Choroid plexus epithelial cell (primary cell): ENCODE measurements at places on chromosomes 12 and 14.
A peak's percentile ranks its signal among the peaks of the same experiment; 100 is the strongest.

DNA sequence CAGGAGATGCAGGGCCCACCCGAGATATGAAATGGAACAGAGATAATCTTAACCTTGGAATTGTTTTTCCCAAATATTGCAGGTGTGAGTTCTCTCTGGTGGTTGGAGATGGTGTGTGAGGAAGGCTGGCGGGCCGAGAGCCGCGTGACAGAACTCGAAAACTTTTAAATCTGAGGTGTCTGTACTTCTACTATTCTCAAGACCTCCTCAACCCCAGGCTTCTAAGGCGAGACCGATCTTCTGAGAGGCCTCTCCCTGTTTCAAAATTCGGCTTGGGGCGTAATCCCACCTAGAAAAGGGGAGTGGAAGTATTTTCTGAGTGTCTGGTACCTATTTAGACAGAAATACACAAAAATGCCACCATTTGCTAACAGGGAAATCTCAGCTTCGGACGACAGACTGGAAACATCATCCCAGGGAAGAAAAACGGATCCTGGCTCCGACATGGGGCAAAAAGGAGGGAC, 611 bp downstream of the SARNP start:
- peak; percentile 48 for DNase-seq

GRCh38 chr14:74619672-74620131, 7.7 kb upstream of the LTBP2 start:
- DNase-seq = peak; percentile 98

DNA sequence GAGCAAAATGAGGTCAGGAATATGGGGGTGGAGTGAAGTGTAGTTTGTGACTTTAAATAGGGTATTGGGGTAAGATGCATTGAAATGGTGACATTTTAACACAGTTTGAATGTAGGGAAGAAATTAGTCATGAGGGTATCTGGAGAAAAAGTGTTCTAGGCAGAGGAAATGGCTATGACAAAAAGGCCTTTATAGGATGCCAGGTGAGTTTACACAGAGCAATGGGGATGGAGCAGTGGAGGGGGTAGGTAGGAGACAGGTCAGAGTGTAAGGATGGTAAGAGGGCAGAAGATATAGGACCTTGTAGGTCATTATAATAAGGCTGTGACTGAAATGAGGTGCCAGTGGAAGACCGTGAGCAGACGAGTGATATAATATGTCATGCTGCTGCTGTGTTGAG, 30.4 kb downstream of the HEATR5A start:
- DNase-seq = no peak

GRCh38 chr14:94117856-94118255, 7.3 kb downstream of the IFI27 start:
- no peak for DNase-seq

DNA sequence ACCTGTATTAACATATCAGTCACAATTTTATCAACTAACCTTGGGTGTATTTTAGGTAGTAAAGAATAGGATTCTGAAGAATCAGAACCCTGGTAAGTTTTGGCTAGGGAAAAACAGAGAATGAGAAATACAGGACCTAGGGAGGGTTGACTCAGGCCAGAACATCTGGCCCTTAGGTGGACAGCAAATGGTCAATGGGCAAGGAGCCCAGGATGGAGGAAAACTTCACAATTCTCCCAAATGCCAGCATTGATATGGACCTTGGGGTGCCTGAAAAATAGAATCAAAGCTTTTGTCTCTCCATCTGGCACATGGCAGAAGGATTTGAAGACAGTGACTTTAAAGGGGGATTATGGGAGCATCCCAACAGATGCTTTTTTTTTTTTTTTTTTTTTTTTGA, 32.7 kb upstream of the PRPF39 start:
- DNase-seq = no peak

GRCh38 chr12:98591209-98591608, 2.3 kb upstream of the SLC25A3 start:
- DNase-seq = peak; percentile 52

DNA sequence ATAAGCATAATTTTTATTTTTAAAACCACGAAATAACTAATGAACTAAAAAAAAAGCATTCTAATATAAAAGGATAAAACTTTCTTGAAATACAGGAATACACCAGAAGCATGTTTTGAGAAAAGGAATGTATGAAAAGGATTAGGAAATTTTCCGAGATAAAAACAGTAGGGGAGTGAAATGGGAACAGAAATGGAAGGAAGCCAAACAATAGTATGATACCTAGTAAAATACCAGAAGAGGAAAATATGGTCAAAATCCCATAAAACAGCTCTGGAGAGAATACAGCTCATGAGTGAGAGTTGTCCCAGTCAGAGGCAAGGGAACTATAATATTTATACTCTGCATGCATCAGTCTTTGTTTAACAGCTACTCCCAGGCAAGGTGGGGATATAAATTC, 1016.2 kb downstream of the SLC6A15 start:
- DNase-seq = peak; percentile 30

- peak; percentile 99 for DNase-seq
Measured at GRCh38 chr14:69999261-69999674, 120.1 kb downstream of the SMOC1 start.

DNA sequence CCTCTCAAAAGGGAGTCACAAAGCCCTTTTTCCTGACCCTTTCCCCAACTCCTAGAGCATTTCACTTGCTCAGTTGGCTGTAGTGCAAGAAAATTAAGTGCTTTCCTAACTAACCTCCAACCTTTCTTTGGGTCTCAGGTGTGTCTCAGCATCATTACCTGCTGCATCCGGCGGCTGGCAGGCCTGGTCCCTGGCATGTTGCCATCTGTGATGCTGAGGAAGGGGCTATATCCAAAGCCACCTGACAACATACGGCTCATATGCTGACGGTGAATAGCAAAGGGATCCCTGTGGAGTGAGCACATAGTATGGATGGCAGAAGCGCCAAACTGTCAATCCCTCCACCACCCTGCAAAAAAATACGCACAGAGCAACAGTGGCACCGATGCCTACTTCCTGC, 1.2 kb downstream of the MLF2 start:
- no peak for DNase-seq

GRCh38 chr12:108690542-108691174, 40.7 kb downstream of the CORO1C start:
- DNase-seq = no peak

GRCh38 chr12:16472631-16473030, 125.2 kb downstream of the MGST1 start:
- no peak for DNase-seq

- DNase-seq = peak; percentile 83
Measured at GRCh38 chr14:61662437-61663311, 32.6 kb upstream of the HIF1A start.

DNA sequence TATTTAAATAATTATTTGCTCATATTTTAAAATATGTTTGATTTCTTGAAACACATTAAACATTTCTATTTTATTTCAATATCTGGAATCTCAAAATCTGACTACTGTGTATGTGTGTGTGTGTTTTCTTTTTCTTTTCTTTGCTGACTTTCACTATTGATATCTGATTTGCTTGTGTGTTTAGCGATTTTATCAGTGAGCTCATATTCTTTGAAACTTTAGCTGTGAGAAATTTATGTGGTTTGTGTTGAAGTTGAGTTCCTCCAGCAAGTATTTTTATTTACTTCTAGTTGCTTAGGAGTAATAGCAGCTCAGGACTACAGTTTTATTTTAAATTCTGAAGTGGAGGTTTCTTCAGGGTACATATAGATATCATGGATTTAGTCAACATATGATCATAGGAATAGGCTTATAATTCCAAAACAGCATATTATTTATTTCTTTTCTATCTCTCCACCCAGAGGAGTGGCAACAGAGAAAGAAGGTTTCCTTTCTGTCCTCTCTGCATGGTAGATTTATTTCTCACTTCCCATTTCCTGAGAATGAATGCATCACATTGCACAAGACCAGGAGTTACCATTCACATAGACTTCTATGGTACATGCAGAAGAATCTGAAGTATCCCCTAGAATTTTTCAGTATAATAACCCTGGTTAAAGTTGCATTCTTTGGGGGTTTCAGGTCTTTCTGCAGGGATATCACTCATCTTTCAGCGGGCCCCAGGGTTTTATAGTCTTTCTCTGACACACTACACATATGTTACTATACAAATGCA, 60.5 kb downstream of the PTPRQ start:
- peak; percentile 46 for DNase-seq

DNA sequence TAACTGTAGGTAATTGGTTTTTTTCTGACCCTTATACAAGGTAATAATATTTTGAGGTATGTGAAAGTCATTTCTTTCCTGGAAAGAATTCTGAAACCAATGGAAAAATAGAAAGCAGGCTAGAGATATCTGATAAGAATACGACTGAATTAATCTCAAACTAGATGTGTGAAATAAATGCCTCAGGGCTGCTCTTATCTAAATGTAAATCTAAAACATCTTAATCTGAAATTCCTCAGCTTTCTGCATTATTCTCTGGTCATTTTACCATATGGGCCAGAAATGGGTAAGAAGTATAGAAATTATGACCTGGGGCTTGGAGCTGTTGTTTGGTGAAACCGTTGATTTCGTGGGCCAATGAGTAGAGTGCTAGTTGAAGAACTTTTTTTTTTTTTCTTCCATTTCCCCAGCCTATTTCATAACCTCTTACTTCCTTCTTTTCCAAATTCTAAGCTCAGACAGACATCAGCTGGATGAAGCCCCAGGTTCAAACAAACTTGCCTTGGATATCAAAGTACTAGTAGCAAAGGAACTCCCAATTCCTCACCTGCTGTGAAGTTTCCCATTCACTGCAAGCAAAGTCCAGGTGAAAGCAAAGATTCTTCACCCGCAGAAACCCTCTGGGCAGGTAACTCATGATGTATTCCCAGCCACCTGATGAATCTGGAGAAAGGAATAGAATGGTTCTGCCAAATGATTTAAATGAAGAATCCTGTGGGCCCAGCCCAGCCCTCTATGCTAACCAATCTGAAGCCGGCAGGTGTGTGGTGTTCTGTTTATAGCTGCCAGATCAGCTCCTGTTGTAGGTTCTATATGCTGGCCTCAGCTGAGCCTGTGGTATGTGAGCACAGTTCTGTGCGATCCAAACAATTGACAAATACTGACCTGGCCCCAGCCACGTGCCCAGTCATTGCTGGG, 9.7 kb upstream of the FOS start:
- DNase-seq = peak; percentile 10

DNA sequence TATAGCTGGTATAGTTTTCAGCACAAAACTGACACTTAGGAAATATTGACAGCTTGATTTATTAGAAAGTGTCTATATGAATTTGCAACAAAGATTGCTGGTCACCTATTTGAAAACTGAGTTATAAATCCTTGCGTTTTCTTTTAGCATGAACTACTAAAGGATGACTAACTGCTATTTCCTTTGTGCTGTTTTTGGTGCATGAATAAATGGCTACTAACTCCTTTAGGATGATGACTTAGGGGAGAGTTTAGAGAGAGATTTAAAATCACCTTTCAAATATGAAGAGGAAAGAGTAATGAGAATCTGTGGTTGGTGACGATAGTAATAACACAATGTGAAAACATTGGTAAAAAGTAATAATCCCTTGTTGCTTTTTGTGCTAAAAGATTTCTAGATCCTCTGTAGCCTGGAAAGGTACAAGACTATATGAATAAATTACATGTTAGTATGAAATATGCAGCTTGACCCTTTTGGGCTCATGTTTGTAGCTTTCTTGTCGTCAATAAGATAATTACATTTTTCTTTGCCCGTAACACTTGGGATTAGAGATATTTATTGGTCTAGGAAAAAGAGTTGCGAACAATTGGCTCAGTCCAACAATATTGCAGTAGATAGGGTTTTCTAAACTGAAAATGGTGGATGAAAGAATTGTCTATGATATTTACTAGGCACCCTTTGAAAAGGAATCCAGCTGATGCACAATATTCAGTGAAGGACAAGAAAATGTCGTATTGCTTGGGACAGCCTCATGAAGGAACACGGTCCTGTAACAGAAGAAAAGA, 453.0 kb downstream of the ADAMTS20 start:
- no peak for DNase-seq

DNA sequence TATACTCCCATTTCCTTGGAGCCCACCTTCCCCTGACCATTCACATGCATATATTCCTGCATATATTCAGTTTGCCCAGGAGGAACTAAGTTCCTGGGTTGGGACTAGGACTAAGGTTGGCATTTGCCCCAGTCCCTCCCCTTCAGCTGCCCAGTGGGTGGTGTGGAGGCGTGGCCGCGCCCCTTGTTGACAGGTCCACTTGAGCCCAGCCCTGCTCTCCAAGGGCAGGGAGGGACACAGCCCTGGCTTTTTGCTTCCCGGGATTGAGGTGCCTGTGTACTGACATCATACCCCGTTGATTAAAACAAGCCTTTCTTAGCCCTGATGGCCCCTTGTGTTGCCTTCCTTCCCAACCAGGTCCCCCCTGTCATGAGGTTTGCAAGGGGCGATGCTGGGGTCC, 7.3 kb downstream of the ERBB3 start:
- DNase-seq = no peak

DNA sequence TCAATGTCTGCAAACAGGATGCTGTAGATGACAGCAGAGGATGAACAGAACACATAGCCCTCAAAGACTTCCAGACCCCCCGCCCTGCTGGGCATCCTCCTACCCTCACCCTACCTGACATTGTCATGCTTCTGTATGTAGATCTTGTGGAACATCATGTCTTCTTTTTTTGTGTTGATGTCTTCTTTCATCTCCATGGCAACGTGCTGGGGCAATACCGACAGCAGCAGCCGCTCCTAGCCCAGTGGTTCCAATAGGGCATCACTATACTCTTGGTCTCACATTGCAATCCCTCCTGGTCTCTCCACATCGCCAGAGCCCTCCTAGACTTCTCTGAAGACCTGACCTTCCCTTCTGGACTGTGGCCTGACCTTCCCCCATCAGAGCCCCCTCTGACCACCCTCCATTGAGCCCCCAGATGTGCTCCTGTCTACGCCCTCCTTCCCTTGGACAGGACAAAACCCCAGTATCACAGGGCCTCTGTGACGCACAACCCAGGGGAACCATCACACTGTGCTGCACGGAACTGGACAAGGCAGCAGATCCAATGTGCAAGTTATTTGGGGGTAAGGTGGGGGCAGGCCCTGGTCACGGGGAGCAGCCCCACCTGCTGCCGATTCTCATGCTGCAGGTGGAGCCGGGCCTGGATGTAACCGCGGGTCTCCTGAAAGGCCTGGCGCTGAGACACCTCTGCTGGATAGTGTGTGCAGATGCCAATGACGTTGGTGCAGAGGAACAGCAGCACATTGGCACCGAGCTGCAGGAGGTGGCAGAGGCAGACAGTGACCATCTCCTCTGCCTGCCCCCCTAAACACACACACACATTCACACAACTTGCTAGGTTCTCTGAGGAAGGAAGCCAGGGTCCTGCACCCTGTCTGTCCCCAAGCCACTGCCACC, 11.1 kb downstream of the ADCY6 start:
- no peak for DNase-seq

DNA sequence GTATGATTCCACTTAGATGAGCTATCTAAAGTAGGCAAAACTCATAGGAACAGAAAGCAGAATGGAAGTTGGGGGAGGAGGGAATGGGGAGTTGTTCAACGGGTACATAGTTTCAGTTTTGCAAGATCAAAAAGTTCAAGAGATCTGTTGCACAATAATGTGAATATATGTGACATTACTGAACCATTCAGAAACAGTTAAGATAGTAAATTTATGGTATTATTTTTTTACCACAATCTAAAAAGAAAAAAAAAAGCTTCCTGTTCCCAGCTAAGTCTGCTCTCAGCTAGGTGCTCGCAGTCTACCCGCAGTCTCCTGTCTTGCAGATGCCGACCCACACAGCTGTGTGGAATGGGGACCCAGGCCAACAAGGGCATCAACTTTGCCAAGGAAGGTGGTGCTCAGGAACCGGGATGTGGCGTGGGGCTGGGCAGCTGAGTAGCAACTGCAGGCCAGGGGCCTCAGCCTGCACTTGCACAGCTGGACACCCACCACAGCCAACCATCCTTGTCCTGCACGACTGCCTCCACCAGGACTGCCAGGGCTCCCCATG, 15.3 kb upstream of the ANO6 start:
- peak; percentile 56 for DNase-seq
